ENCODE measurements at places on chromosomes 7 and 10.
A peak's percentile ranks its signal among the peaks of the same experiment; 100 is the strongest.

- DNase-seq, result no peak
These were observed 3.4 kb downstream of the IGFBP3 start for GRCh38 chr7:45917658-45918057.

GRCh38 chr7:149561072-149561471, 63.5 kb upstream of the ZNF746 start:
- DNase-seq, result no peak

- DNase-seq, result no peak
These were observed 622.2 kb downstream of the KCNMA1 start for GRCh38 chr10:77015360-77015759.

GRCh38 chr10:33798754-33799153, 464.3 kb upstream of the NRP1 start:
- DNase-seq, result no peak

- DNase-seq, result no peak
These were observed 244.6 kb upstream of the GRB10 start for GRCh38 chr7:51027106-51027934.

DNA sequence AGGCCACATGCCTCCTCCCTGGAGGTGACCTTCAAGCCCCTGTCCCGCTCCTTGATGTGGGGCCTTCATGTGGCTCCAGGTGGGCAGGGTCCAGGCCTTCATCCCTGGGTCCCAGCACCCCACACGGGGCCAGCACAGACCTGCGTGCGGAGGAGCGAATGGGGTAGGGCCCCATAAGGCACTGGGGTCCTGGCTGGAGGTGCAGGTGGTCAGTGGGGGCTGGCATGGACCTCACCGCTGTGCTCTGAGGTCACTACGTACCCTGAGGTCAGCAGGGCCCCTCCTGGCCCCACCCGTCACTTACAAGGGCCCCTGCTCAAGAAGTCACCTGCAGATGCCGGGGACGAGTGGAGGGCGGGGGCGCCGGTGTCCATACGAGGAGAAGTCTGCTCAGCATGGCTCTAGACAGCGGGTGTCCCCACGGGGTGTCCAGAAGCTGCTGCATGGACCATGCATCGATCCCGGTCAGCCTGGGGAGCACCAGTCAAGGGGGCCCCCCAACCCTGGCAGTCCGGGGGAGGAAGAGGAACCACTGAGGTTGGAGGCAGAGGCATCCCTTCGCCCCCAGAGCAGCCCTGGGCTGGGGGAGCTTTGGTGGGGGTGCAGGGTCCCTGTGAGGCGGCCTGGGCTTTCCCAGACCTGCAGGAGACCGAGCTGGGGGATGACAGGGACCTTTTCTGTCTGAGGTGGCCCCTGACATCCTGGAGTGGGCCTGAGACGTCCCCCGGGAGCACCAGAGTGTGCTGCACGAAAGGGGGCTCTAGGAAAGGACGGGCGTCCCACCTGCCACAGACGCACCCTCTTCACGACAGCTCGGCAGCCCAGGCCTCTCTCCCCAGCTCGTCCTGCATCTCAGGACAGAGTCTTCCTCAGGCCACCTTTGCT, 34.6 kb downstream of the UNCX start:
- DNase-seq, result no peak

DNA sequence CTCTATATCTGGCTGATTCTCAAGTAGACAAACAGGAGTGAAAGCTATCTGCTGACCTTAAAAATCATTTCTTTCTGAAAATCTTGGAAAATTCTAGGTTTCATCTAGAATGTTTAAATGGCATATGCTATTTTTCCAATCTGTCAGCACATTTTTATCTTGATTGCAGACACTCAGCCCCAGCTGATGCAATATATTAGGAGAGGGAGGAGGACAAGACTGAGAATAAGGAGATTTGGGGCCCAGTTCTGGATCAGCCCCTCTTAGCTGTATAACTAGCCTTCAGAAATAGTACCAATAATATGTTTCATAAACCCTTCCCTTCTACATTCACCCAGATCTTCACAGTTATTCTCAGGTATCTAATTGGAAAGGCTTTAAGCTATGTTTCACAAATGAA, 131.2 kb downstream of the HDAC9 start:
- DNase-seq, result no peak

GRCh38 chr10:26977635-26978034, 116.9 kb upstream of the ABI1 start:
- DNase-seq, result no peak

DNA sequence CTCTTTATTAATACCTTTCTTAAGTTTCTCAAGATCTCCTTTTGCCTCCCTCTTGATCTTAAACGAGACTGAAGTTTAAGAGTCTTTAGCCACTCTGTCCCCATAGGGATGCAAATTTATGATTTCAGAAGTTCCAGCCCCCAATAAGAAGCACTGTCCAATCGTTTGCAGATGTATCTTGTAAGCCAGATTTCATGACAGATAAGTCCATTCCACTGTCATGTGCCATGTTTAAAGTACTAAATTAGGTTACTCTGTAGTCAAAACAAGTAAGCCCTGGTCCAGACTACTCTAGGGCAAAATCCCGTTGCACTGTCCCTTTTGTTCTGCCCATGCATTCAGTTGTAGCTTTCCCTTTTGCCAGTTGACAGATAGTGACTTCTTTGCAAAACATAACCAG, 157.2 kb upstream of the KAT6B start:
- no peak for DNase-seq

DNA sequence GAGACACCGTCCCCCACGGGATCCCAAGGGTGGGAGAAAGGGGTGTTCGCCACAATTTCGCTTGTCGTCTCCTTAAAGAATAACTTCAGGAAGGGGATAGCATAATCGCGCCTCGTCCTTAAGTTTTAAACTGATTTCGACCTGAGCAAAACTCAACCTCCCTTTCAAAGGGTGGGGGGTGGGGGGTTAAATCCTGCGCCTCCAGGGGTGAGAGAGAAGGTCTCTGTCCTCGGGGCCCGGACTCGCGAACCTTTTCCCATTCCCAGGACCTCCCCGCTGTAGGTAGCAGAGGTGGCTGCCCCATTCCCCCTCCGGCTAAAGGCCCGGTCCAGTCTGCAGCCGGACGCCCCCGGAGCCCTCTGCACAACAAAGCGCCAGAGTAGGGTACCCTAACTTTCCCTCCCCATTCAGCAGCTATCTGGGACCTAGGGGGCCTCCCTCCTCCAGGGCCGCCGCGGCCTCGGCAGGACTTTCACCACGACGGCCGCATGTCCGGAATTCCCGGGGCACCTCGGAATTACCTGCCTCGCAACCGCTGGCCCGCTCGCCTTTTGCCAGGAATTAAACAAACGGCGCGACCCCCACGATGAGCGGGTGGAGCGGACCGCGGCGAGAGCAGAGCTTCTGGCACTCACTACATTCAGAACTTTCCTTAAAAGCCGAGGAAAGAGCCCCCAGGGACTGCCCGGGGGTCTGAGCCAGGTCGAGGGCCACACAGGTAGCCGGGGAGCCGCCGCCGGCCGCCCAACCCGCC, 1.7 kb downstream of the CDK6 start:
- no peak for DNase-seq

DNA sequence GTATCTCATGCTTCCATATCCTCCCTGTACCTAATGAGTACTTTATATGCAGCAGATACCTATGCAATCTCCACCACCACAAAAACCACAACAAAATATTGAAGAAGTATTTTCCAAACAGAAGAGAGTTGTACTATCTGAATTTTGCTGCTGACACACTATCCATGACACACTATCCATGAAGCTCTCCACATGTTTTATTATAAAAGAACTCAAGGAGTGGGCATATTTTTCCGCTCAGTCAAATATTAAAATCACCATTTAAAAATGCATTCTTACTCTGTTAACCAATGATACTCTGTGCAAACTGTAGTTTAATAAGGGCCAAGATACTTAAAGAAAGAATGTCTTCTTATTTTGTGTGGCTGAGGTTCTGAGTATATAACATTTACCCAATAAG, 2.8 kb downstream of the BET1 start:
- no peak for DNase-seq

- DNase-seq, result peak; percentile 31
These were observed 966.0 kb downstream of the LRMDA start for GRCh38 chr10:76397181-76398042.

DNA sequence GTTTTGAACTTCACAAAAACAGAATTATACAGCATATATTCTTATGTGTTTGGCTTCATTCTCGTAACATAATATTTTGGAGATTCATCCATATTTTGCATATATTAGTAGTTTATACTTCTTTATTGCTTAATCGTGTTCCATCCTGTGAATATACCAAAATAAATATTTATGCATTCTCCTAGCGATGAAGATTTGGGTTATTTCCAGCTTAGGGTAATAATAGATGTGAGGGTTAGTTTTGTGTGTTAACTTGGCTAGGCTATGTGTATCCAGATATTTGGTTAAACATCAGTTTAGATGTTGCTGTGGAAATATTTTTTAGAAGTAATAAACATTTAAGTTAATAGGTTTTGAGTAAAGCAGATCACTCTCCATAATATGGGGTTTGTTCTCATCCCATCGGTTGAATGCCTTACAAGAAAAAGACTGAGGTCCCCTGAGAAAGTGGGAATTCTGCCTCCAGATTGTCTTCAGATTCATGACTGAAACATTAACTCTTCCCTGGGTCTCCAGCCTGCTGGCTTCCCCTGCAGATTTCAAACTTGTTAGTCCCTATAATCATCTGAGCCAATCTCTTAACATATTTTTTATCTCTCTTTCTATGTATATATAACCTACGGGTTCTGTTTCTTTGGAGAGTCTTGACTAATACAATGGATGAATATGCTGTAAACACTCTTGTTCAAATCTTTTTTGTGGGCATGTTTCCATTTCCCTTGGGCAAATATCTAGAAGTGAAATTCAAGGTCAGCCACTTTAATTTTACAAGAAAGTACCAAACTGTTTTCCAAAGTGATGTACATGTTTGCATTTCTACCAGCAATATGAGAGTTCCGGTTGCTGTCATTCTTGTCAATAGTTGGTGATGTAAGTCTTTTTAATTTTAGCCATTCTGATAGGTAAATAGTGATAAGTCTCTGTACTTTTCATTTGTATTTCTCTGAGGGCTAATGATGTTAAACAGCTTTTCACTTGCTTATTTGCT, 48.7 kb downstream of the PDK4 start:
- no peak for DNase-seq

DNA sequence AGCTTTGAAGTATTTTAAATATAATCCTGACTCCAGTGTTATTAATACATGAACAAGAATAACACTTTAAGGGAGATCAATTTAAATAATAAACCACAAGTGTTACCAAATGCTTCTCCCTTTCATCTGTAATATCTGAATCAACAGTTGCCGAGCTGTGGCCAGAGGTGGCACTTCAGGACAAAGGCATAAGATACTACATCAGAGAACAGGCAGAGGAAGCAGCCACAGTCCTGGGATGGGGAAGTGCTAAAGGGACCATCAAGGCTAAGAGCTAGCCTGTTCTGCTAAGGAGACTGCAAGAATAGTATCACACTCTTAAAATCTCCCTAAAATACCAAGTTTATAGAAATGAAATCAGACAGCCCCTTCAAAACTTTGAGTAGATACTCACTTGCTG, 378.2 kb upstream of the PRKCQ start:
- DNase-seq, result no peak

DNA sequence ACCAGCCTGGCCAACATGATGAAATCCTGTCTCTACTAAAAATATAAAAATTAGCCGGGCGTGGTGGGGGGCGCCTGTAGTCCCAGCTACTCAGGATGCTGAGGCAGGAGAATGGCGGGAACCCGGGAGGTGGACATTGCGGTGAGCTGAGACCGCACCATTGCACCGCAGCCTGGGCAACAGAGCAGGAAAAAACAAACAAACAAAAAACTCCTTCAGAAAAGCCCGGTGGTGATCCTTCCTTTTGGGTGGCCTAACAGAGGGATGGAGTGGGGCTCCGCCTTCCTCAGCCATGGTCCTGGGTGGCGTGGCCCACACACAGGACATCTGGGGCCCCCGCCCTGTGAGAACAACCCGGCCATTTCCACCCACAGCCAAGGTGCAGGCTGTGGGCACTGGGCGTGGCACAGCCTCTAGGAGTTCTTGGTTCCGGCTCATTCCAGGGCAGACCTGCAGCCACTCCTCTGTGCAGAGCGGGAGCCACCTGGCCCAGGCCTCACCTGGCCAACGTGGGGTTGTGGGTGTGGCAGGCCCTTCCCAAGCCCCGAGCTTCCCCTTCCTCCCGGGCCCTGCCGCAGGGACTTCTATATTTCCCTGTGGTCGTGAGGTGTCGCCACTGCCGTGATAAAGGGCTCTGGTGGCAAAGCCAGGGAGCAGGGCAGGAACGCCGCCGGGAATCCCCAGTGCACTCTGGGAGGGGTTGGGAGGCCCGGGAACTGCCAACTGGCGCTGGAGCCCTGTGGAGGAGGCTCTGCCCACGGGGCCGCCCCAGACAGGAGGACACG, 37.6 kb downstream of the GET4 start:
- no peak for DNase-seq

GRCh38 chr10:71984809-71985388, 20.7 kb downstream of the CHST3 start:
- DNase-seq, result no peak

GRCh38 chr7:2698581-2699288, 10.7 kb downstream of the AMZ1 start:
- no peak for DNase-seq

GRCh38 chr7:109259151-109259550, 689.5 kb downstream of the DNAJB9 start:
- DNase-seq, result no peak

- no peak for DNase-seq
These were observed 515 bp downstream of the BEND7 start for GRCh38 chr10:13528123-13528874.

- DNase-seq, result no peak
These were observed 77.1 kb downstream of the MAP3K8 start for GRCh38 chr10:30510932-30511700.

GRCh38 chr7:139680676-139681462, 96.9 kb downstream of the HIPK2 start:
- DNase-seq, result peak; percentile 91

DNA sequence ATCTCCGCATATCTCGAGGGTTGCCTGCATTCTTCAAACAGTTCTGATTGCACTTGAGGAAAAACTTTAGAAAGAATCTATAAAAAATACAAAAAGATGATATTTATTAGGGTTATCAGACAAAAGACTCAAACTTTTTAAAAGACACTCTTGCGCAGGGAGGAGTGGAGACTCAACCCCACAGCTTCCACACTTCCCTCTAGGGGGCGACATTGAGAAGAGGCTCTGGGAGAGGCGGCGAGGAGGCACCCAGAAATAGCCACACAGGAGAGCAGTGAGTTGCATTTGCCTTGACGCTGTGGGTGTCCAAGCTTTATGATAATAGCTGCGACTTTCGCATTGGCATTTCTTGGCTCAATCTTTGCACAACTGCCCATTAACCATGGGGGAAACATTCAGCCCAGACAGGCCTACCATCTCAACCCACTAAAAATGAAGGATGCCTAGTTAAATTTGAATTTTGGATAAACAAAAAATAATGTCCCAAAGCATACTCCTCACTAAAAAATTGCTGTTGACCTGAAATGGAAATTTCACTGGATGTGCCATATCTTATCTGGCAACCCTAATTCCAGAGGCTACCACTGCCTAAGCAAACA, 86.2 kb downstream of the EBF3 start:
- DNase-seq, result no peak

- no peak for DNase-seq
These were observed 14.5 kb upstream of the CYCS start for GRCh38 chr7:25139536-25139935.

GRCh38 chr7:69502358-69502757, 95.9 kb upstream of the AUTS2 start:
- DNase-seq, result no peak
